SK-N-SH (cell line): ENCODE measurements at places on chromosomes 1 and 21.

DNA sequence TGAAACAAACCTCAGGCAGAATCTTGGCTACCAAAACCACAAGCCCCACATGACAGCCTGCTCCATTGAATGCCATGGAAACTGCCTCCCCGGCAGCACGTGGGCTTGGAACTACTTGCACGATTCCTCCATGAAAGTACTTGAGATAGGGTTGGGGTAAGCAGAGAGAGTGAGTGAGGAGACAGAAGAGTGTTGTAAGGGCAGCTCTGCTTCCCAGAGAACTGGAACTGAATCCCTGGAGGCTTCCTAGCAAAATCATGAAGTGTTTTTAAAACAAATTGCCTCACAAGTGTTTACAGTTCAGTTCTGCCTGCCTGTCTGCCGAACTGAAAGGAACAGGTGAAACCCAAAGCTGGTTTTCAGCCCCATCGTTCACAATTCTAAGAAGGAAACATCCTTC, 35.3 kb upstream of the DNASE2B start:
- no peak for DNase-seq

GRCh38 chr1:180158149-180159147, 3.8 kb downstream of the QSOX1 start:
- DNase-seq, result no peak

- DNase-seq, result peak; percentile 52
Measured at GRCh38 chr1:234600418-234601281, 9.3 kb downstream of the IRF2BP2 start.

DNA sequence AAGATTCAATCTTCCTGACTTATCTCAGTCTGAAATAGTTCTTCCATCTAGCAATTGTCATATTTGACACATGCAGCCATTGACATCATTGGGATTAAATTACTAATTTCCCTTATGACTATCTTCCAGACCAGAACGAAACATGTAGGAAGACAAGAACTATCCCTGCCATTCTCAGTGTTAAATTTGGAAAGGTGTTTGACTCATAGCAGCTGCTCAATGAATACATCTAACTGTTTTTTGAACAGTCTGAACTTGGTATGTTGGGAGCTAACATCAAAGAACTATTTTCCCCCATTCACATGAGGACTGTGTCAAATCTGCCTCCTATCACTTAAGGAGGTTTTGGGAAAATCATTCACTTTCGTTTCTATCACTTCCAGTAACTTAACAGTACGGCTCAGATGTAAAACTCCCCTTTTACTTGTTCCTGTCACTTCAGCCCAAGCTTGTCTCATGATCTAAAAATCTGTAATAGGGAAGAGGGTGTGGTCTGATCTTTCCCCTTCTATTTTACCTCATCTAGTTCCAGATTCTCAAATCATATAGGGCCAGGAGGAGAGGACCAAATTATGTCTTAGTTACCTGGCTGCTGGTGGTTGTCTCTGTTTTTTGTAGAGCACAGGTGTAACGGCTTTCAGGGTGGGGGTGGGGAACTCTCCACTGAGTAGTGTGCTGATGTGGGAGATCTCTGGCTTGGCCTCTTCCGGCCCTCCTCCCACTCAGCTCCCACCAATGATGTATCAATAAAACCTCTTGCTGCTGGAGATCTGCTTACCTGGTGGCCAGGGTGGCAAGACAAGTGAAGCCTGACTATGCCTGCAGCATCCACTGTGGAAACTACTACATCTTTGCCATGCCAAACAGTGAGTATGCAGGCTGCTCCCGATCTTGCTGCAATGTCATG, 26.2 kb upstream of the SLAMF1 start:
- no peak for DNase-seq

GRCh38 chr1:11384170-11384554, 94.8 kb upstream of the DISP3 start:
- no peak for DNase-seq

DNA sequence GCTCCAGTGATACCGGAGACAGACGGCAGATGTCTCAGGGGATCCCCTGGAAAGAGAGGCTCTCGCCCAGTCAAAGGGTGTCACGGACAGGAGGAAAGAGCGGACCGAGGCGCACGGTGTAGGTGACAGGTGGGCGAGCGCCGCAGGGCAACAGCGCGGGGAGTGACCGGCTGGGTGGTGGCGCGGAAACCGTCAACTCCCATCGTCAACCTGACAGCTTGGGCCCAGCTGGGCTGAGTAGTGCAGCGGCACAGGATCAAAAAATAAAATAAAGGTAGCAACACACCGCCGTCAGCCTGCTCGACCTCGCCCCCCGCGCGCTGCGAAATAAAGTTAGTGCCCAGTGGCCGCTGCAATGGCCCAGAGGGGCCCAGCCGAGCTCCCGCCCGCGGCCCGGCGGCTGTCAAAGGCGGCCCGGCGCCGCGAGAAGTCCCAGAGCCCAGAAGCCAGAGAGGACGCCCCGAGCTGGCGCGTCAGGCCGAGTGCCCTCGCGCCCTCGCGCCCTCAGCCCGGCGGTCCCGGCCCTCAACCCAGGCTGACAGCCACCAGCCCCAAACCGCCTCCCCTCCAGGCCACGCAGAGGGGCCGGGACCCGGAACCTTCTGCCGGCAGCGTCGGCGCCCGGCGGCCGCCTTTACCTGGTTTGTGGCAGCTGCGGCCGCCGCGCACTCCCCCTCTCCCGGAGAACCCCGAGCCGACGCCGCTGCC, at the start of gene LYST:
Gene LYST, minus strand, starts transcription at position 702 of the 708 bp plus-strand sequence. CDS start 36,489 bp downstream, outside the sequence.
- DNase-seq, result peak; percentile 65

DNA sequence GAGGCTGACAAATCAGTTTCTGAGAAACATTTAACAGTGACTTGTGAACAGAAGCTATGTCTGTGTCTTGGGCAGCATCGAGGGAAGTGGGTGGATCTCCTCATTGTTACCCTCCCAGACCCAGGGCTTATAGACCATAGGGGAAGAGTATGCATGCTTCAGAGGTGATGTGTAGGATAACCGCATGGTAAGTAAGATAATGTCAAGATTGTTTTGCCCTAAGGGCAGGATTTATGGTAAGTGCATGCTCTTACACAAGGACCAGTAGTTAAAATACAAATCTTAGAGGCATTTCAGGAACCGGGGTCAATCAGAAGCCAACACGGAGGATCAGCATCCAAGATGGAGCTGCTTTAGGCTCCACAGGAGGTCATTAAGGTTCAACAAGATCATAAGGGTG, 7.7 kb upstream of the PRMT2 start:
- no peak for DNase-seq

- no peak for DNase-seq
Measured at GRCh38 chr1:2093636-2094035, 43.4 kb downstream of the PRKCZ start.

DNA sequence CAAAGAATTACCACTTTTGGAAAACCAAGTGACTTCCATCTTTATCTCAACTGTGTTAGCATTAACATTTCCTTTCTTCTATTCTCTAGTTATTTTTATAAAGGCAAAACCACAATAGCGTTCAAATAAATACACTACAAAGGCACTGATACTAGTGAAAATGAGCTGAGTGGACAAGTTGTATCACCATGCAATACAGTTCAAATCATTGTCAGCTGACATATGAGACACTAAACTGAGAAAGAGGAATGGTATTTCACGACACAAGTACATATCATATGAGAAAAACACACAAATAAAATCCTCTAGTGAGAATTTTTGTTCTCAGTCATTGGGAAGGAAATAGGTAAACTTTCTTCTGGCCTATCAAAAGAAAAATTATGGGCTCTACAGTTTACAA, 26.2 kb downstream of the ENAH start:
- no peak for DNase-seq

DNA sequence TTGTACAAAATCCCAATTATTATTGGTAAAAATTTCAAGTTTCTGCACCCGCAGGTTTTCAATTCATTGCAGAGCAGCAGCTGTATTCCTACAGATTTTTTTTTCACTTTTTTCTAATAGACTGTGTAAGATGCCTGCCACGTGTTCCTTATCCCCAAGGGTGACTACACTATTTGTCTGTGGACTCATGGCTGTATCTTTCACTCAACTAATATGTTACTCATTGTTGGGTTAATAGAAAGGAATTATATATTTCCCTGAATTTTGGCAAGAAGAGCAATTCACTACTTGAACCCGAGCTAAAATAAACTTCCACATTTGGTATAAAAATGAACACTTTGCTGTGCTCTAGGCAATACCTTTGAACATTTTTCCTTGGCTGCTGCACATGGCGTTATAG, 158.7 kb downstream of the NCAM2 start:
- no peak for DNase-seq

DNA sequence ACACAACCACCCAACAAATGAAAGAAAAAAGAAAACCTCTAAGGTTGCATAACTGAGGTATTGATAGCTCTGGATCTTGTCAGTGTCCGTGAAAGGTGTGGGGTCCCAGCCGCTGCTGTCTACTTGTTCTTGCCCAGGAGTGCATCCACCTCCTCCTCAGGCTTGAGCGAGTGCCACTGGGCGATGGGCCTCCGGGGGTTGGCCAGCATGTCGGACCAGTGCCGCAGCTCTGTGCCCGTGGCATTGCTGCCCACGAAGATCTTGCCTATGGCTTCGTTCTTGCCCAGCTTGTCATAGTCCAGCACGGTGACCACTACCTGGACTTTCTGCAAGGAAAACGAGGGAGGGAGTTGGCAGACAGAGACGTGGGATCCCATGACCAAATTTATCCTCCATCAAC, 113.6 kb downstream of the SYT2 start:
- no peak for DNase-seq

- no peak for DNase-seq
Measured at GRCh38 chr1:203388683-203389082, 37.8 kb upstream of the FMOD start.

GRCh38 chr21:27515676-27516075, 548.8 kb upstream of the ADAMTS5 start:
- no peak for DNase-seq

DNA sequence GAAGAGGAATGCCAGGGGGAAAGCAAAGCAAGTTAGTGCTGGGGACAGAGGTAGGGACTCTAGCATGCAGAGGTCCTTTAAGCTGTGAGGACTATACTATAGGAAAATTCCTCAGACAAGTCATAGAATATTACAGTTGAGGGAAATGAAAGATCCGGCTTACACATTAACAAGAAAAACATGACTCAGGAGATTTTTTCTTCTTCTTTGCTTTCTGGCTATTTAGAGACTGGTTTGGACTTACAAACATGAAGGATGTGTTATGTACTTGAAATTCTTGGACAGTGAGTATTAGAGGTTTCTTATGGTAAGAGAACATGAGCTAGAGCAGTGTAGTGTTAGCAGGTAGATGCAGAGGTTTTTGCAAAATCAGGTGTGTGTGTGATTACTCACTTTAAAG, 24.9 kb downstream of the USP25 start:
- DNase-seq, result no peak

- DNase-seq, result no peak
Measured at GRCh38 chr1:47440599-47441081, 2.8 kb downstream of the FOXD2 start.

DNA sequence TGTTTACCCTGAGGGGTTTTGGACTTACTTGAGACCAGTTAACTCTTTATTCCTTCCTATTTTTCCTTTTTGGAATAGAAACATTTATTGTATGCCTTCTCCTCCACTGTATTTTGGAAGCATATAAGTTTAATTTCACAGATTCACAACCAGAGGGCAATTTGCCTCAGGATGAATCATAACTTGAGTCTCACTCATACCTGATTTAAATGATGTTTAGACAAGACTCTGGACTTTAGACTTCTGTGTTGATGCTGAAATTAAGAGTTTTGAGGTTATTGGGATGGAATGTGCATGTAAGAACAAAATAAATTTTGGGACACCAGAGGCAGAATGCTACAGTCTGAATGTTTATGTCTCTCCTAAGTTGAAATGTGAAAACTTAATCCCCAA, 7.1 kb upstream of the ADAM30 start:
- no peak for DNase-seq

DNA sequence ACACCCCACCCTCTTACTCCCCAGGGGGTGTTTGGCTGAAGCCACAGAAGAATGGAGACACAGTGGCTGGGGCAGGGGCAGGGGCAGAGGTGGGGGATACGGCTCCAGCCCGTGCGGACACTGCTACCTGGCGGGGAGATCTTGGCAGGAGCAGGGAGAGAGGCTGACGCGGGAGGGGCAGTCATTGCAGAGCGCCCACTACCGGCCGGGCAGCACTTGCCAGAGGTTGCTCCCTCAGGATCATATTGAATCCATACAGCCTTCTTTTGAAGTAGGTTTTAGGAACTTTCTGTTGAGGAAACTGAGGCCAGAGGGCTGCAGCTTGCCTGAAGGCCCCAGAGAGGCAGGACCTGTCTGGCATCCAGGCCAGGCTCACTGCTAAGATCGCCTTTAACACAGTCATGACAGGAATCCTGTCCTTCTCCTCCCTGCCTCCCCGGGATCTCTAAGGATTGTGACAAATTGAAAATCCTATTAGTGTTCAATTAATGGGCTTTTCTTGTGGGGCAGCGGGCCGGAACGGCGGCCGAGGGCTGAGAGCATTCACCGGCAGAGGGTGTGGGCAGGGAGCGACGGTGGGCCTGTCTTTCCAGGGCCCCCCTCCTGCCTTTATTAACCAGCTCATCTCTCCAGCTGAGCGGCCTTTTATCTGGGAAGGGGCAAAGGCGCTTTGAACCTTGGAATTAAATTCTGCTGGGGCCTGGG, 65.5 kb upstream of the WNT4 start:
- DNase-seq, result peak; percentile 59

- no peak for DNase-seq
Measured at GRCh38 chr1:6401673-6402072, 8.1 kb upstream of the ACOT7 start.

GRCh38 chr1:33094971-33095604, 14.1 kb downstream of the AZIN2 start:
- DNase-seq, result peak; percentile 68

- no peak for DNase-seq
Measured at GRCh38 chr1:2242814-2243725, 15.0 kb downstream of the SKI start.

- DNase-seq, result no peak
Measured at GRCh38 chr1:231676487-231676886, 49.9 kb downstream of the DISC1 start.

GRCh38 chr1:60898987-60899386, 183.4 kb upstream of the NFIA start:
- no peak for DNase-seq

GRCh38 chr1:212281590-212281989, 3.6 kb upstream of the PPP2R5A start:
- DNase-seq, result no peak

- DNase-seq, result no peak
Measured at GRCh38 chr1:160774886-160775719, 20.9 kb upstream of the LY9 start.

GRCh38 chr1:39458991-39459390, 32.4 kb upstream of the BMP8A start:
- no peak for DNase-seq

DNA sequence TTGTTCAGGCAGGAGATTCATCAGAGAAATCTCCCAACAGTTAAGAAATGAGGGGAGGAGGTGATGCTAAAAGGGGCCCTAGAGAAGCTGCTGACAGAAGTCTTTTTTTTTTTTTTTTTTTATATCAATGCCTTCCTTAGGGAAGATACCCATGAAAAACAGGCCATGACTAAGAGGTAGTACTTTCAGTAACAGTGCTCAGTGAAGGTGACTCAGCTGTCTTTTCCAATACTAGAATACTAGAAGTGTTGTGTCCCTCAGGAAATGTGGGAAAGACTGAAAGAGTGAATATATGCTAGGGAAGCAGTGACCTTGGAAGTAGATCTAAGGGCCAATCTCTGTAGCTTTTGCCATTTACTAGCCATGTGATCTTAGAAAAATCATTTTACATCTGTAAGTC, 52.4 kb upstream of the SLFNL1 start:
- no peak for DNase-seq
